ENCODE measurements at places on chromosomes 16 and 17.

GRCh38 chr17:50904518-50905459 lies 38.6 kb upstream of the TOB1 start:
- peak; percentile 71 for DNase-seq

DNA sequence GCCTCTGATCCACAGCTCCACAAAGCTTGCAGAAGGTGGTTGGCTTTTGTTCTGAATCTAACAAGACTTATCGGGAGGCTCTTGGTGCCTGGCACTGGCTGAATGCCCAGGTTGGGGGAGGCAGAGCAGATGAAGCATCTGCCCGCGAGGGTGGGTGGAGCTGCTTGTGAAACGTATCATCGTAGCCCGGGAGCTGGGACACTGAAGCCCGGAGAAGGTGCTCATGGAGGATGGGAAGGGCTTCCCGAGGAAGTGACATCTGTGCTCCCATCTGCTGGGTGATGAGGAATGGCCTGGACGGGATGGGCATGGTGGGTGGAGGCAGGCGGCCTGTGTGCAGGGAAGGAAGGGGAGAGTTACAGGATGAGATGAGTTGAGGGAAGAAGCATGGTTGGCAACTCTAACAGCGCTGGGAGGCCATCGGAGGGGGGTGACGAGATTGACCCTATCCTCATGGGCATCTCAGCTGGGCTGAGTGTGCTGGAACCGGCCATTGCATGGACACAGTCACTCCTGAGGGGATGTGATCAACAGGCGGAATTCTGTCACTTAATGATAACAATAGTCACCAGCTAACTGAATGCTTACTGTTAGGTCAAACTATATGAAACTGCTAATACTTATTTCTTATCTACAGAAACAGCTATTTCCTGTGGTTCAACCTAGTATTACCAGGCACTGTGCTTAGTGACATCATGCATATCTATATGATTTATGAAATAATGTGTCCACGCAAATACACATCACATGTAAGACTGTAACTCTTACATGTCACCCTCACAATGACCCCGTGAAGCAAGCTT lies 102.7 kb downstream of the ABCC6 start:
- no peak for DNase-seq

DNA sequence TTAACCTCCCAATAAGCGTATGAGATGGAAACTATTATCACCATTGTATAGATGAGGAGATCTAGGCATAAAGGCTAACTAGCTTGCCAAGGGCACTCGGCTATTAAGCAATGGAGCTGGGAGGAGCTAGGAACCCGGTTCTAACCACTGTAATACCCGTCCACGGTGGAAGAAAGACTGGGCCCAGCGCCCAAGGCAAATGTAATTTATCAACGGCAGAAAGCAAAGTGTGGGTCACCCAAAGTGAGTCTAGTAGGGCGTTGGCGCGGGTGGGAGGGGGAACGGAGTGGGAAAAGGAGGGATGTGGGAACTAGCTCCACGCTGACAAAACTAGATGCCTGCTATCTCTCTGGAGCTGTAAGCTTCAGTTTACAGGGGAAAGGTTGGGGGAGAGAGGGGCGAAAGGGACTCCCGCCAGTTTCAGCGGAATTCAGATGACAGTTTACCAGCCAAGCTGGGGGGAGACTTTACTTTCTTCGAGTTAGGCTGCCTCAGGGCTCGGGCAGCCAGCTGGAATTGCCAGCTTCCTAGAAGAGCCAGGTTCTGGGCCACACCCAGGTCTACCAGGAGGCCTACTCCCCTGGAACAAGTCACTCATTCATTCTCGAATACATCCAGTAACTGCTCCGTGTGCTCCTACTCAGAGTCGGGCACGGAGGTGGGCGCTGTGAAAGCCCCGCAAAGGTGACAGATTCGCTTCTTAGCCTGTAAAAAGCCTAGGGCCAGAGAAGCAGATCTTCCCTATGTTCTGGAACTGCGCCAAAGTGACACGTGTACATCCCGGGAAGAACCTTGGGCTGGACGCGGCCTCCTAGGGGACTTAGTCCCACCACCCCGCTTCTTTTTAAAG lies 837 bp downstream of the LRRC59 start:
- DNase-seq: peak; percentile 70

GRCh38 chr16:69542974-69543373 lies 22.8 kb upstream of the NFAT5 start:
- no peak for DNase-seq

DNA sequence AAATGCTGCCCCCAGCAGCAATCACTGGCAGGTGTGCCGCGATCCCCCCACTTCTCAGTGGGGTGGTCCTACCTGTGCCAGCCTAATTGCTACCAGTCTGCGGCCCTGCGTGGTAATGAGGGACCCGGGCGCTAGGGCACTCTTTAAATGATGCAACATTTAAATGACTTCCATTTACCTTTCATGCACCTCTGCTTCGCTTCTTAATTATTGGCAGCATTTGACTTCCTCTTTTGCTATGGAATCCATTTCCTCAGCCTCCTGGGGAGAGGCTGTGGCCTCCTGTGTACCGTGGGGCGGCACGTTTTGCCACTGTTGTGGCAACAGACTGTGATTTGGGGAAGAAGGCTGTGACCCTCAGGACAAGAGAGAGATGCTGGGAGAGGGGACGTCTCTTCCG lies 86.1 kb downstream of the RPA1 start:
- no peak for DNase-seq

DNA sequence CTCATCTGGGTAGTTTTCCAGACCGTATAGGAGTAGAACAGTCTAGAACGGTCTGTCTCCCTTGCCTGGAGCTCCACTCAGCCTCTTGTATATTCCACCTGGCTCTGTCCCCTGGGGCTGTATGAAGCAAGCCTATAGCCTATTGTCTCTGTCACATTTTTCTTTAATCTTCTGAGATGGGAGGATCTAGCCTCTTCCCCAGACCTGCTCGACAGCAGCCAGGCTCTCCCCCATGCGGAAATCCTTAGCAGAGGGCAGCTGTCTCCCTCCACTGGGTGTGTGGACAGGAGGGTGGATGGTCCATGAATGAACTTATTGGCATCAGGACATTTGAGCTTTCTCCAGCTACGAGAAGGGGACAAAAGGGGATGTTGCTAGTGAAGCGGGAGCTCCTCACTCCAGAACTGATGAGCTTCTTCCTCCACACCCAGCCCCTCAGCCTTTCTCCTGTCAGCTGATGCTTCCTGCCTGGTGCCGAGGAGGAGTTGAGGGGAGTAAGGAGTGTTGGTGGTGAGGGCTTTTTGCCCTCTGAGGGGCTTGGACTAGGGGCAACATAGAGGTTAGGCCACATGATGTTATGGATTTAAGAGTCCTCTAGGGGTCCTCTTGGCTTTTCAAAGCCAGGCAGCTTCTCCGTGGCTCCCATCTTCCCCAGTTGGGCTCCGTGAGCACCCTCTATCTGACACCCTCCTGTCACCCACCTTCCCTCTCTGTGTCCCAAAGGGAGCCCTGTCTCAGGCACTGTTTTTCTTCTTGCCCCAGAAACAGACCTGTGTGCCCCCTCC lies 28.0 kb downstream of the ARHGAP23 start:
- DNase-seq: no peak
